AG04450 (cell line): ENCODE measurements at places on chromosomes 6 and 20. TPM values are rescaled to one million over a fixed set of nuclear protein-coding genes. Genes with fewer than 3 reads are reported as not detected.

The CASS4 gene
- polyA plus RNA-seq: 36.8 and 41.0 TPM in 2 replicates

The ETV7 gene
- 0.41 and 0.81 TPM in 2 replicates for polyA plus RNA-seq

The HLA-DMA gene
- 7.1 and 8.2 TPM in 2 replicates for polyA plus RNA-seq

The FILIP1 gene
- 0.10 and 0.12 TPM in 2 replicates for polyA plus RNA-seq

The CGAS gene
- 2.0 and 2.1 TPM in 2 replicates for polyA plus RNA-seq

The TTBK1 gene
- not detected in 2 replicates for polyA plus RNA-seq

The HUS1B gene
- 0.10 and 0.17 TPM in 2 replicates for polyA plus RNA-seq

The ARMC12 gene
- 0.53 and 0.58 TPM in 2 replicates for polyA plus RNA-seq

The TTK gene
- 5.1 and 8.0 TPM in 2 replicates for polyA plus RNA-seq

The BPI gene
- polyA plus RNA-seq: 0.04 and 0.12 TPM in 2 replicates

The FOXC1 gene
- 3.0 and 3.7 TPM in 2 replicates for polyA plus RNA-seq

The ASIP gene
- not detected in 2 replicates for polyA plus RNA-seq

The PPP1R14C gene
- polyA plus RNA-seq: not detected in 2 replicates

The ZNF311 gene
- polyA plus RNA-seq: 0.63 and 0.77 TPM in 2 replicates

The BPIFB1 gene
- polyA plus RNA-seq: not detected in 2 replicates

The BPIFB4 gene
- not detected in 2 replicates for polyA plus RNA-seq

The ARMH2 gene
- polyA plus RNA-seq: not detected in 2 replicates

The SLC12A5 gene
- 0.55 and 1.7 TPM in 2 replicates for polyA plus RNA-seq

The IL17F gene
- not detected in 2 replicates for polyA plus RNA-seq

The DPPA5 gene
- polyA plus RNA-seq: not detected in 2 replicates

The ATG5 gene
- 35.7 and 53.9 TPM in 2 replicates for polyA plus RNA-seq

The FERMT1 gene
- polyA plus RNA-seq: 2.0 and 2.8 TPM in 2 replicates

The CTAGE9 gene
- not detected in 2 replicates for polyA plus RNA-seq

The AGER gene
- polyA plus RNA-seq: 2.4 and 2.6 TPM in 2 replicates

The BAG2 gene
- polyA plus RNA-seq: 29.0 and 43.4 TPM in 2 replicates

The TINAG gene
- polyA plus RNA-seq: not detected in 2 replicates

The BMP6 gene
- 0.69 and 0.77 TPM in 2 replicates for polyA plus RNA-seq

The PNLDC1 gene
- 0.11 and 0.19 TPM in 2 replicates for polyA plus RNA-seq

The WFDC5 gene
- not detected in 2 replicates for polyA plus RNA-seq

The E2F1 gene
- polyA plus RNA-seq: 2.6 and 3.0 TPM in 2 replicates

The HTR1E gene
- not detected in 2 replicates for polyA plus RNA-seq

The SLC22A7 gene
- not detected in 2 replicates for polyA plus RNA-seq

The DEFB124 gene
- not detected in 2 replicates for polyA plus RNA-seq

The ATP6V1G2 gene
- 12.5 and 14.6 TPM in 2 replicates for polyA plus RNA-seq

The PKHD1 gene
- not detected in 2 replicates for polyA plus RNA-seq

The ZSWIM3 gene
- polyA plus RNA-seq: 4.5 and 4.6 TPM in 2 replicates

The HSPA1L gene
- polyA plus RNA-seq: 1.1 and 1.2 TPM in 2 replicates

The SIRPB1 gene
- not detected in 2 replicates for polyA plus RNA-seq

The KIF13A gene
- polyA plus RNA-seq: 56.1 and 57.7 TPM in 2 replicates

The ZNF334 gene
- polyA plus RNA-seq: 3.3 and 4.0 TPM in 2 replicates

The SPEF1 gene
- 0.12 TPM in 2 replicates for polyA plus RNA-seq

The BEND6 gene
- polyA plus RNA-seq: 9.2 and 15.4 TPM in 2 replicates

The BACH2 gene
- polyA plus RNA-seq: 2.2 and 2.3 TPM in 2 replicates

The MATN4 gene
- polyA plus RNA-seq: 0.04 TPM in 1 of 2 replicates, not detected in the other

The ZC2HC1B gene
- polyA plus RNA-seq: not detected in 2 replicates

The WFDC11 gene
- polyA plus RNA-seq: not detected in 2 replicates

The PIGU gene
- 42.2 and 54.8 TPM in 2 replicates for polyA plus RNA-seq
